Activated CD4-positive, alpha-beta T cell treated with anti-CD3 and anti-CD28 coated beads for 1 hour (primary cell): ENCODE measurements at places on chromosomes 16 and 17.
A peak's percentile ranks its signal among the peaks of the same experiment; 100 is the strongest.

DNA sequence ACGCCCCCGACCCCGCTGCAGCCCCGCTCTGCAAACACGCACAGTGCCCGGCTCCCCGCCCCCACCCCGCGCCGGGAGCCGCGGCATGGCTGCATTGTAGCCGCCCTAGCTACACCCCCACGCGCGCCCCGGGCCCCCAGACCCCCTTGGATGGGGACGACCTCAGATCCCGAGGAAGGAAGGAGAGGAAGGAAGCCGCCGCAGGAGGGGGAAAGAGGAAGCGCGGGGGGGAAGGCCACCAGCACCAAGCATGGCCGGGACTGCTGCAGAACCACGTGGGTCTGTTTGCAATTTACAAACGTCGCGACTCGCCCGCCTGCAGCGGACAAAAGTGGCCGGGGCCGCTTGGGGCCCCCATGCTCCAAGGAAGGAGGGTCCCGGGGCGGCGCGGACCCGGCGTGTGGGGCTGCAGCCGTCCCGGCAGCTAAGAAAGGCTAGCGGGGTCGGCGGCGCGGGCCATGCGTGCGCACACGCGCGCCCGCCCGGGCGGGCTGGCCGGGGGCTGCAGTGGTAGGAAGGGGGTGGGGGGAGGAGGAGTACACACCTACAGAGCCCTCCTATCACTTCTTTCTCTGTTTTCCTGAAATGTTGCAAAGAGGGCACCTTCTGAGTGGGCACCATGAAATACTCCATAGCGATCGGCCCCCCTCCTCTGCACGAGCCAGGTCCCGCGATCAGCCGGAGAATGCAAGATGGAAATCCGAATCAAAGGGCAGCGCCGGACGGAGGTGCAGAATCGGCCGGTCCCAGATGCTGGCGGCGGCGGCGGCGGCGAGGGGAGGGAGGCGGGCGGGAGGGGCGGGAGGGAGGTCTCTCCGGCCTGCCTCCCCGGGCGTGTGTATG lies 488 bp downstream of the TFAP4 start:
- no peak for DNase-seq

DNA sequence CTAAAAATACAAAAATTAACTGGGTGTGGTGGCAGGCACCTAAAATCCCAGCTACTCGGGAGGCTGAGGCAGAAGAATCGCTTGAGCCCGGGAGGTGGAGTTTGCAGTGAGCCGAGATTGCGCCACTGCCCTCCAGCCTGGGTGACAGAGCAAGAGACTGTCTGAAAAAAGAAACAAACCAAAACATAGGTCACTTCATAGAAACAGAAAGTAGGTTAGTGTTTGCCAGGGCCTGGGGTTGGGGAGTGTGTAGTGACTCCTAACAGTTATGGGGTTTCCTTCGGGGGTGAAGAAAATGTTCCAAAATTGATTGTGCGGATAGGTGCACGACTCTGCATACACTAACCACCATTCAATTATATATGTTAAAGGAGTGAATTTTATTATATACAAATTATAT lies 59.2 kb downstream of the ATP2C2 start:
- no peak for DNase-seq

- DNase-seq = no peak
These were observed 37.6 kb downstream of the PGS1 start for GRCh38 chr17:78415821-78416711.

DNA sequence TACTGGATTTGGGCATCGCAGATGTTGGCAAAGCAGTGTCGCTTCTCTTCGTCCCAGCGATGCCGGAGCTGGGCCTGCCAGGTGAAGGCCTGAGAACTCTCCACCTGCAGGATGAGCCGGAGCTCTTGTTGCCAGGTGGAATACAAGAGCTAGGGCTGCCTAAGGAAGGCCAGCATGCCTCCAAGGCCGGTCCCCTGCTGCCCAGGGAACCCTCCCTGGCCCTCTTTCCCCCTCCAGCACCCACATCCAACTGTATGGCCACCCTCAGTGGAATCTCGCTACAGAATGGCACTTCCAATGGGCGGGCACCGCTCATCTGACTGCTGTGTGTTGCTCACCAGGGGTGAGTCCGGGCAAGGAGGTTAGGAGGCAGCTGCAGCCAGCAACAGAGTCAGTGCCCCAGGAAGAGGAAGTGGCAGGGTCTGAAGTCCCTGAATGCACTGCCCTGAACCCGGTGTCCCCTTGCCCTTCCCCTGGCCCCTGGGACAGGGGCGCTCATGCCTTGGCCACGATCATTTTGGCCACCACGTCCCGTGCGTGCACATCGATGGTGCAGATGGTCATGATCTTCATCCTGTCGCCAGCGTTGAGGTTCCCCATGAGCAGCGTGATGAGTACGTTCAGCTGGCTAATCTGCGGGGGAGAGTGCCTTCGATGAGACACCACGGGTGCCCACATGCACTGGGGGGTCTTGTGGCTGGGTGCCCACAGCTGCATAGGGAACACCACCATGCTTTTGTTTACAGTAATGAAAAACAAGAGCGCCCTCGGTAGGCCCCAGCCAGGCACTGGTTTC lies 75.8 kb downstream of the DNAH17 start:
- no peak for DNase-seq

DNA sequence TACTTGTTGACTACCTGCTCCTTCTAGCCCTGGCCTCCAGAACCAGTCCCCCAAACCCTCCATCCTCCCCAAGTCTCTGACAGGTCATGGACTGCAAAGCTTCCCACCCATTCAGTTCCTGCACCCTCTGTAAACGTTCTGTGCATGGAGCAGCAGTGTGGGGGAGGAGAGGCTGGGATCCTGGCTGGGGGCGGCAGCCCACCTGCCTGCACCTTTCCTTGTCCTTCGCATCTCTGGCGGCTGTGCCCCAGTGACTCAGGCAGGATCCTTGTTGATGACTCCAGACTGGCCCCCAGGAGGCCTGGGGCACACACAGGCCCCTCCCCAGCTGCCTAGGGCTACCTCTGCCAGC lies 1.6 kb upstream of the PKMYT1 start:
- DNase-seq = no peak

- no peak for DNase-seq
These were observed 82.4 kb downstream of the GOSR1 start for GRCh38 chr17:30559656-30560055.

DNA sequence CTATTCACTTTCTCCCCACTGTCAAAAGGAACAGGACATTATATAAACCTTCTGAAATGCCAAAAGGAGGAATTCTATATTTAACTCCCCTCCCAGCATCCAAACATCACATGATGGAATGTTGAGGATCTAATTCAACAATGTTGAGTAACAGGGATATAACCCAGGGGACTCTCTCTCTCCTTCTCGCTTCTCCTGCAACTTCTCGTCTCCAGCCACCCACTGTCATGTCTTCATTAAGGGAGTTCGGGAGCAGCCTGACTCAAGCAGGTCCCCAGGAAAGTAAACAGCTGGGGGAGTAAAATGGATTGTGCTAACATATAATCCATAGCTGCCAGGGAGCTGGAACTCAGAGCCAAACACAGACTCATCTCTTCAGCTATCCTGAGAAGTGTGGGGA lies 51.7 kb downstream of the GRIN2A start:
- DNase-seq = no peak

- no peak for DNase-seq
These were observed 113.2 kb downstream of the CDYL2 start for GRCh38 chr16:80691111-80691741.

- DNase-seq = no peak
These were observed 66.8 kb upstream of the GAS7 start for GRCh38 chr17:10265100-10265810.

GRCh38 chr17:52202520-52203080 lies 44.1 kb upstream of the CA10 start:
- no peak for DNase-seq

DNA sequence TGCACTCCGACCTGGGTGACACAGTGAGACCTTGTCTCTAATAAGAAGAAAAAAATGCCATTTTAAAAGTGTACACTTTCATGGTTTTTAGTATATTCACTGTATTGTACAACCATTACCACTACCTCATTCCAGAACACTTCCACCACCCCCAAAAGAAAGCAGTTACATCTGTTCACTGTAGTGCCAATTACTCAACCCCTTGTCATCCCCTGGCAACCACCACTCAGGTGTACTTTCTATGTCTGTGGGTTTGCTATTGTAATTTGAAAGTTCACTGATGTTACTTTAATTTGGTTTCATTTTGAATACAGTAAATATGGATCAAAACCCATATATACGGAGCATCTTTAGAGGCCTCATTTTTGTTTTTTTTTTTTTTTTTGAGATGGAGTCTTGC lies 6.1 kb downstream of the ZG16 start:
- DNase-seq = no peak

DNA sequence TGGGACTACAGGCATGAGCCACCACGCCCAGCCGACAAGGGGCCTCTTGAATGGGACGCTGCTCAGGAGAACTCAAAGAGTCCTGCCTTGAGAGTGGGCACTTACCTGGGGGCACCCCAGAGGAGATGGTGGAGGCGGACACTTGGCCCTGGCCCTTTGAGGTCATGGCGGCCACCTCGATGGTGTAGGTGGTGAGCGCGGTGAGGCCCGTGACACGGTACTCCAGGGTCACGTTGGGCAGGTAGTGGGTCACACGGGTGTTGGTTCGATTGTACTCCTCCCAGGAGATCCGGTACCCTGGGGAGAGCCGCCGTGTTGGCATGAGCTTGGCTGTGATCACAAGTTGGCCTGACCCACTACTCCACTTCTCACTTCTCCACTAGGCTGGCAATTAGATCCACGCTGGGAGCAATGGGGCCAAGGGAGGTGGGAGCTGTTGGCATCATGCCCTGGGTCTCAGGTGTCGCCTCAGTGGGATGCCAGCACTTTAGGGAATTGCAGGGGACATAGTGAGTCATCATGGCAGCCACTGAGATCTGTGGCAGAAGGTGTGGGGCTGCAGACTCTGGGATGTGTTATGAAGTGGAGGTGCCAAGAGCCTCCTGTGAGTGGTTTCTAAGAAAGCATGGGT lies 89.2 kb upstream of the CDC42EP4 start:
- DNase-seq = no peak

- DNase-seq = no peak
These were observed 149.4 kb upstream of the HS3ST2 start for GRCh38 chr16:22664561-22664997.

- no peak for DNase-seq
These were observed 9.0 kb upstream of the GGA2 start for GRCh38 chr16:23519282-23519681.

- peak; percentile 56 for DNase-seq
These were observed at the start of gene ZNF821 for GRCh38 chr16:71883849-71884638. ZNF821 (minus strand) TSS chr16:71884182; CDS start chr16:71879946, 4,236 bp downstream.

GRCh38 chr17:49214676-49215360 lies 4.3 kb downstream of the ABI3 start:
- no peak for DNase-seq

DNA sequence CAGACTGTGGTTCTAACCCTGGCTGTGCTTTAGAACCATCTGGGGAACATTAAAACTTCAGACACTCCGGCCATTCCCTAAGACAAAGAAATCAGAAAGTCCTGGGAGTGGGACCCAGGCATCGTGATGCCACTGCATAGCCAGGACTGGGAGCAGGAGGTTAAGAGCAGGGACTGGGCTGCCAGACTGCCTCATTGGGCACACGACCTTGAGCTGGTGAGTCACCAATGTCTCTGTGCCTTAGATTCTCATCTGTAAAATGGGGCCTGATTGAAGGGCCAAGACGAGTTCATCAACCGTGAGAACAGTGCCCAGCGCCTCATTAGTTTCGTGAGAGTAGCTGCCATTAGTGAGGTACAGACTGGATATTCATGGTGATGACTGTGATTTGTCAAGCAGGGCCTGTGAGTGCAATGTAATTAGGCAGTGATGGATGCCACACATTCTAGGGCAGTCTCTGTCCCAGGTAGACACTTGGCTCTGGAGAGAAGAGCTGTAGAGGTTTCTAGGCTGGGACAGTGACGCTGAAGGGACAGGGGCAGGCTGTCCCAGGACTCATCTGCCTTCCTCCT lies 196.8 kb downstream of the NTN1 start:
- no peak for DNase-seq

GRCh38 chr16:54792811-54793210 lies 137.9 kb upstream of the IRX5 start:
- DNase-seq = no peak

DNA sequence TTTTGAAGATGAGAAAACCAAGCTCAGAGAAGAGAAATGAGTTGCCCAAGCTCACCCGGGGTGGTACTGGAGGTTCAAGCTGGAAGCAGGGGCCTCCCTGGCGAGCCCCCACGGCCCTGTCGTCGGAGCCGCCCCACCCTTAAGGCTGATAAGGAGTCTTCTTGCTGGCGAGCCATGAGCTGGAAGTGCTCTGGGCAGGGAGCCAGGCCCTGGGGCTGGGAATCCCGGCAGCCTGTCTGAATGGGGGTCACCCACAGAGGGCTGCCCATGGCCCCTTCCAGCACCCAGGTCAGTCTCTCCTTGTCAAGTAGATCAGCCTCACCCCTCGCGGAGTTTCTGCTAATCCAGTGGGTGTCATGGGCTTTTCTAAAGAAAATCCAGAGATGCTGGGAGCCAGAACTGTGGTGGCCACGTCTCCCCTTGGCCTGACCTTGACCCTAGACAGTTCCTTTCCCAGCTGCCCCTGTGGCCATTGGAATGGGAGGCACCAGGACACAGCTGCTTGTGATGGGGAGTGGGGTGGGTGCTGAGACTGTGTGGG lies 1.2 kb upstream of the P2RX1 start:
- DNase-seq = no peak

DNA sequence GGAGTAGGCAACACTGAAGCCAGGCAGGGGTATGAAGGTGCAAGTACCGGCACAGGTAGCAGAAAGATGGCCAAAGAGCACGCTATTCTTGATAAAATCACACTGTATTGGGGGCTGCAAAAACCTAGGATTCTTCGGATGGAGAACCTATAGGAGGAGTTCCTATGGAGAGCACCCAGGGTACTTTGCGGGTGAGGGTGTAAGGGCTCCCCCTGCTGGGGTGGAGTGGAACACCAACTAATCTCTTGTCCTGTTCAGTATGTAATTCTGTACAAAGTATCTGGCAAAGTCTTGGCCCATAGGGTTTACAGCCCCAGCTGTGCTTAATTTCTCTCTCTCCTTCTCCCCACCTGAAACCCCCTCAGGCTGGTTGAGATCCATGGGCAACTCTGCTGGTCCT lies 393.1 kb upstream of the ASIC2 start:
- no peak for DNase-seq

DNA sequence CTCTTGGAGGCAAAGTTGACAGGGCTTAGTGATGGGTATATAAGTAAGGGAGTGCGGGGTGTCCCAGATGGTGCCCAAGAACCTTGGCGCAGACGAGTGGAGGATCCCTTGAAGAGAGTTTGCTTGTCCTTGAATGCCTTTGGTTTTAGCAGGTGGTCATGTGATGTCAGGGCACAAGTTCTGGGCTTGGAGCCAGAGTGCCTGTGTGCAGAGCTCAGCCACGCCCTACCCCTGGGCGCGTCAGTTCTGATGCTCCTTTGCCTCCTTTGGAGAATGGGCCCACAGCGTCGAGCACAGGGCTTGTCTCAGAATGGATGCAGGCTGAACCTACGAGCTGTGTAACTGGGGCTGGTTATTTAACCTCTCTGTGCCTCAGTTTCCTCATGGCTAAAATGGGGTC lies 412.2 kb upstream of the EEF2KMT start:
- DNase-seq = no peak
